ENCODE measurements at places on chromosomes 2 and 18. TPM values are rescaled to one million over a fixed set of nuclear protein-coding genes. Genes with fewer than 3 reads are reported as not detected.

Gene STPG4
- polyA plus RNA-seq = not detected

DNA sequence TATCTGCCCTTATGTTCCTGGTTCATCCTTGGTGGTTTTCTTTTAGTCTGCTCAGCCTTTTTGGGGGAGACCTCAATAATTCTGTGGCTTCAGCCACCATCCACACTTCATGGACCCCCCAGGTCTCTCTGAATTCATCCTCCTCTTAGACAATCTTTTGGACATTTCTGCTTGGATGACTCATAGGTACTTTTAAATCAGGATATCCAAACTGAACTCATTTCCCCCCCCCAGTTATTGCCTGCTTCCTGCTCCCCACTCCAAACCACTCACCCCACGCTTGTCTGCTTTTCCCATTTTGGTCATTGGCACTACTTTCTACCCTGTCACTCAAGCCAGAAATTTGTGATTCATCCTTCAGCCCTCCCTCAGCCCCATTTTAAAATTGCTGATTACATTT lies 78.5 kb downstream of the TANC1 start:
- no peak for DNase-seq

GRCh38 chr2:58512878-58513277 lies 271.8 kb upstream of the FANCL start:
- no peak for DNase-seq

DNA sequence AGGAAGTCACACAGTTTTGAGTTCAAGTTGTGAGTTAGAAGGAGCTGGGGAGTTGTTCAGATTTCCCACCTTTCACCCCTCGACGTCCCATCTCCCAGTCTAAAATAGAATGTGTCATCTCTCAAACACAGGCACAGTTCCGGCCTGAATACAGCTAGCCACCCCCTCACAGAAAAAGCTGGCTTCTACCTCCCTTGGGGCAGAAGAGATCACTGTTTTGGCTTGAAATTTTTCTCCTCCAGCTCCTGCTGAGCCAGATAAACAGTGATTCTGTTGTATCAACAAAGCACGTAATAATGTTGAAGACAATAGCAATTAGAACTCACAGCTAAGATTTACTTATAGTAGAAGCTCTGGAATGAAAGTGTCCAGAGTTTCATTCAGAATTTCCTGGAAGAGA lies 74.7 kb downstream of the KIAA2012 start:
- no peak for DNase-seq

DNA sequence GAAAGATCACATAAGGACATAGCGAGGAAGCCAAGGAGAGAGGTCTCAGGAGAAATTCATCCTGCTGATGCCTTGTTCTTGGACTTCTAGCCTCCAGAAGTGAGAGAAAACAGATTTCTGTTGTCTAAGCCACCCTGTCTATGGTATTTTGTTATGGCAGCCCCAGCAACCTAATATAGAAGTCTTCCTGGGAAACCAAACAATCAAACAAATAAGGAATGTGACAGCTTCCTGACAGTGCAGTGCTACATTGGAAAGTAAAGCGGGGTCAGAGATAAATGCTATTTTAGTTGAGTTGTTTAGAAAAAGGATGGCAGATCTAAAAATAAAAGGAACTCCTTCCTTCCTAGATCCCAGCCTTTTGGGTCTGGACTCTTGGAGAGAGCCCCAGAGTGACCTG lies 443.2 kb upstream of the GYPC start:
- DNase-seq = no peak

Gene TMEFF2
- polyA plus RNA-seq = 22.9 TPM

- no peak for DNase-seq
Observed at GRCh38 chr18:4276953-4277585, 178.0 kb downstream of the DLGAP1 start.

DNA sequence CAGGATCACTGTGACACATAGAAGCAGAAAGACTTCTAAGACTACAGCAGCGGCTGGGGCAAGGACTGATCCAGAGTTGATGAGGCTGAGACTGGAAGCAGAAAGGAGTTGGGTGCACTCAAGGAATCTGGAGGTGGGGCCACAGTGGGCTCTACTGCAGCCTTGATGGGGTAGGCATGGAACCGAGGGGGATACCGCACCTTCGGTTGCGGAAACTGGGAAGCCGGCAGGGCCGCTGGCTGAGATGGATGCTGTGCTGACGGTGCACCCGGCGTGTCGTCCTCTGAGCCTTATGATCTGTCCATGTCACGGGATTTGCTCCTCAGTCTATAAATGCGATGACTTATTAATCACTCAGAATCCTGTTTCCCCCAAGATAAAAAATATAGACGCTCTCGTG lies 473.5 kb upstream of the MYT1L start:
- no peak for DNase-seq

GRCh38 chr2:75612862-75613243 lies 33.7 kb upstream of the MRPL19 start:
- DNase-seq = no peak

Gene PSTPIP2
- polyA plus RNA-seq = 2.4 TPM

Gene CHN1
- polyA plus RNA-seq = 12.1 TPM

DNA sequence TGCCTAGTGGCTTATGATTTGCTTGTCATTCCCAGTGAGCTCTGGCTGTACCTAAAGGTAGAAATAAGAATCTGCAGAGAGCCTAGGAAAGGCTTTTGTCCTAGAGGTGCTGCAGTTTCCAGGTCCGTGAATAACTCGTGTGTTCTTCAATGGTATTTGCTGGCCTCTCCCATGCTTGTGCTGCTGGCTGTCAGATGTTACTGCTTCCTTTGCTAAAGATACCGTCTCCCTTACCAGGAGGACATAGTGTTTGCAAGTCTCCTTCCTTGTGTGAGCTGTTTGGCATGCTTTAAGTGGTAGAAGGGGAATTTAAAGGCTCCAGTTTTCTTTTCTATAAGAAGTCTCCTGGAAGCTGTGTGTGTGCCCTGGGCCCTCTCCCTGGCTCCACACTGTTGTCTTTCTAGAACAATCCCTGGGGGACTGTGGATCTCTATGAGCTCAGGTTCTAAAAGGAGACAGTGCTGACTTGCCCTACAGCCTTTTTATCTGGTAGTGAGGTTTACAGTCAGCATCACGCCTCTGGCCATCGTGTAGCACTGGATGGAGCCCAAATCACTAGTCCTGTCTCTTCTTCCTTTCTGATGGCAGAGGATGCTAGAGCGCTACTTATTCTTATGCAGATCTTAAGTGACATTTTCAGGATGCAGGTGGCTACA lies 65.8 kb downstream of the RNF144A start:
- no peak for DNase-seq

DNA sequence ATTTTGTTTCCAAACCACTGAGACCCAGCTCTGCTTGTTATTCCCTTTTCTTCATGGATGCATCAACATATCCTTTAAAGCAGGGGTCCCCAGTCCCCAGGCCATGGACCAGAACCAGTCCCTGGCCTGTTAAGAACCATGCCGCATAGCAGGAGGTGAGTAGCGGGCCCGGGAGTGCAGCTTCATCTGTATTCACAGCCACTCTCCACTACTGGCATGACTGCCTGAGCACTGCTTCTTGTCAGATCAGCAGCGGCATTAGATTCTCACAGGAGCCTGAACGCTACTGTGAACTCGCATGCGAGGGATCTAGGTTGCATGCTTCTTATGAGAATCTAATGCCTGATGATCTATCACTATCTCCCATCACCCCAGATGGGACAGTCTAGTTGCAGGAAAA lies 1.6 kb upstream of the POLI start:
- no peak for DNase-seq

DNA sequence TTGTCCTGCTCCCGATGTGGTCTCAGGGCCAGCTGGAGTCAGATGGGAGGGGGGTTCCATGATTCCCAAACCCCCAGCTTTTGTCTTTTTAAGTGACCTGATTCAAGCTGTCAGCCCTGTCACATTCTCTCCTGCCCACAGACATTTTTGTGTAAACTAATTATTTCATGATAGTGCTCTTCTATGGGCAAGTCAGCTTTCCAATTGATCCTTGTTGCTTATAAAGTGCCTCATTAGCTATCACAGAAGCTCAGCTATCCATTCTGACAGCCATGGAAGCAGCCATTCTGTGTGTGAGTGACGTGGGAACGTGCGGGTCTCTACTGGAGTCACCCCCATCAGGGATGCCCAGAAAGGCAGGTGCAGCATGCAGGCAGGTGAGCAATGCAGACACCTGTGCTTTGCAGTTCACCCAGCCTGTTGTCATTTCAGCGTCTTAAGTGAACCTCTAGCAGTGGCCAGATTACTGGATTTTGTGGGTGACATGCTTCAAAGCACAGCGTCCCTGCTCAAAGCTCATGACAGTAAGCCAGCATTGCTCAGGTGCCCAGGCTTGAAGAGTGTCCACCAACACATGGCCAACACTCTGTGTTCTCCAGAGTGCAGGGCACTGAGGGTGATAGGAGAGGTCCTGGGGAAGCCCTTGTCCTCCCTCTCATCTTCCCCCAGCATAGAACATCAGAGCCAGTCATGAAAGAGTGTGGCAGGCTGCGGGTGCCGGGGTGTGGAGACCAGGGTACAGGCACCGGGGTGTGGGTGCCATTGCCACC lies 162.1 kb upstream of the SH3BP4 start:
- DNase-seq = no peak

DNA sequence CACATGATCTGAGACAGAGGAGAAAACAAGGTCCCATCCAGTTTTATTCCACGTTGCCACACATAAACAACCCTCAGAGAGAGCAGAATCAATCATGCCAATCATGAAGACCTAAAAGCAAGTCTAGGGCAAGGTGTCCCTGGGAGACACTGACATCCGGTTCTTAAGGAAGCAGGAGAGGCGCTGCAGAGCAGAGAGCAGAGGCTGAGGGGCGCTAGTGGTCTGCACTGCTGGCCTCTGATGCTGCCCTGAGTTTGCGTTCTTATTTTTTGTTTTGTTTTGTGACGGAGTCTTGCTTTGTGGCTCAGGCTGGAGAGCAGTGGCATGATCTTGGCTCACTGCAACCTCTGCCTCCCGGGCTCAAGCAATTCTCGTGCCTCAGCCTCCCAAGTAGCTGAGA lies 83.3 kb downstream of the SMIM21 start:
- DNase-seq = no peak

Gene ERBB4
- 8.8 TPM for polyA plus RNA-seq

DNA sequence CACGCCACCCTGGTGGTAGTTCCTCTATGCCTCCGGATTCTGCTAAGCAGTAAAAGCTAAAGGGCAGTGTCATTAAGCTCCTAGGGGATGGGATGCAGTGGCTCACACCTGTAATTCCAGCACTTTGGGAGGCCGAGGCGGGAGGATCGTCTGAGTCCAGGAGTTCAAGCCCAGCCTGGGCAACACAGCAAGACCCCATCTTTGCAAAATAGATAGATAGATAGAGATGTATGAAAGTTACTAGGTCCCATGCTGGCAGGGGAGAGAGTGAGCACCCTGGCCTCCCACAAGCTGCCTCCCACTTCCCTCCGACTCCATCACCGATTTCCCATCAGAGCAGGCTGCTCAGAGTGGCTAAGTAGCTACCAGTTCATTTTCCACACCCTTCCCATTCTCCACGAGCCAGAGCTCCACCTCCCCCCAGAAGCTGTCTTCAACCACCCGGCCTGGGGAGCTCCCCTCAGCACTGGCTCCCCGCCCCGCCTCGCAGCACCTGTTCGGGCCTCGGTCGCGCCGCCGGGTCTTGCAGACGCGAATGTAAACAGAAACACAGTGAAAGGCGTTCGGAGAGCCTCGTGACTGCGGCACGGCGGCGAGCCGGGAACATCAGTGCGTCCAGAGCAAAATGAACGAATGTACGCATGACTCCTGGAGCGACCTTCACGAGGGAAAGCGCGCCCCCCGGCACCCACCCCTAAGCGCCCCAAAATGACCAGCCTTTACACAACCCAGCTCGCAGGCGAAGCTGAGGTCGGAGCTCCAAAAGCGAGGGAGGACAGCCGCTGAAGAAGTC lies 598 bp upstream of the CEP68 start:
- no peak for DNase-seq

GRCh38 chr2:168369031-168369430 lies 87.0 kb upstream of the CERS6 start:
- no peak for DNase-seq

- no peak for DNase-seq
Observed at GRCh38 chr18:48792611-48793380, 158.0 kb downstream of the SMAD7 start.

Gene NOSTRIN
- polyA plus RNA-seq = 9.2 TPM

GRCh38 chr2:20221555-20221973 lies 3.4 kb downstream of the SDC1 start:
- no peak for DNase-seq

Gene ANXA4
- polyA plus RNA-seq = 27.1 TPM

GRCh38 chr2:80151651-80152050 lies 152.9 kb downstream of the LRRTM1 start:
- DNase-seq = no peak

DNA sequence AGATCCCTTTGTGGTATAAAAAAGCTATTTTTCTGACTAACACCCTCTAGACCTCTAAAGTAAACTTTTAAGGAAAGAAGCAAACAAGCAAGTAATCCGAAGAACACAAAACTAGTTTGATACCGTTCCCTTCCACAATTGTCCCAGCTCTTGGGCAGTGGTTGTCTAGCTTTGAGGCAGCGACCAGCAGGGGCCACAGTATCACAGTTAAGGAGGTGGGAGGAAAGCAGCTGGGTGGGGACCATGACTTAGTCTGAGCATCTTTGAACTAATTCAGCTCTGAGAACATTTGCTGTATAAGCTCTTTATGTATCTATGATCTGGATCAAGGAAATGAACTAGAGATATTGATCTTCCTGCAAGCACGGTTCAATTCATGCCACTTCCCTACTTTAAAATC lies 51.0 kb downstream of the SF3B1 start:
- no peak for DNase-seq

Gene ZNF521
- 43.7 TPM for polyA plus RNA-seq

GRCh38 chr2:28721601-28722191 lies 29.9 kb upstream of the PPP1CB start:
- DNase-seq = no peak

DNA sequence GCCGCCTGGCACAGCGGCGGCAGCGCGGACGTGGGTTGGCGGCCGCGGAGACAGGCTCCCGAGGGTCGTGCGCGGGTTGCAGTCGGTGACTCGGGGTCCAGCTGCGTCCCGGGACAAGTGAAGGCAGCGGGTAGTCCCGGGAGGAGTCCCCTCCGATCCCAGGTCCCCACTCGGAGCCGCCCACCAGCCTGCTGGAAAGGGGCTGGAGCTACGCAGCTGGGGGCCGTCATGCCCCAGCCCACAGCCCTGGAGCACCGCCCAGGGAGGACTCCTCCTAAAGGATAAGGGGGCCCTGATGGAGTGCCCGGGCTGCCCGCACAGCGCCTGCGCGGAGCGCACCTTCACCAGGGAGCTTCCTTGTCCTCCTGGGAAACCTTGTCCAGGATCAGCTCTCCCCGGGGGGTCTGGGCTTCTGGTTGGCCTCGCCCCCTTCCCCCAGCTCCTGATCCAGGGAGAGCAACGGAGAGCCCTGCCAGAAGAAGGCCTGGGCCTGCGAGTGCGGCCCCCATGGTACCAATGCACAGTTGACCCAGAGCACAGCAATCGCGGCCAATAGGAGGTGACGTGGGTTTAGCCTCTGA lies 25.9 kb upstream of the ALPP start:
- no peak for DNase-seq

Gene ZDBF2
- 11.0 TPM for polyA plus RNA-seq

GRCh38 chr18:6376433-6377229 lies 38.1 kb downstream of the L3MBTL4 start:
- no peak for DNase-seq

Gene KRTCAP3
- 1.8 TPM for polyA plus RNA-seq

Gene PID1
- 25.2 TPM for polyA plus RNA-seq

Data from forelimb muscle (tissue), 1 donor.